ENCODE measurements at places on chromosomes 11 and 22.

DNA sequence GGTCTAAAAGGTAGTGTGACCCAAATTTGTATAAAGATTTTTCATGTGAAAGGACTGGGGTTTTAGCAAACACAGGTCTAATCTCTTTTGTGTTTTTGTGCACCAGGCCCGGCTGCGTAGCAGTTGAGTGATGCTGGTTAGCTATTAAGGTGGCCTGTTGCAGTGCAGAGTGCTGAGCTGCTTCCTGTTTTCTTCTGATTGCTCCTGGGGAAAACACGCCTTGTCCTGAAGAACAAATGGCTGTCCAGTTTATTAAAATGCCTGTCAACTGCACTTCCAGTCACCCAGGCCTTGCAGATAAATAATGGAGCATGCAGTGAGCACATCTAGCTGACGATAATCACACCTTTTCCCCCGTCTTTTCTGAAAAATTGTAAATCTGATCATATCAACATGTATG is 1.8 kb downstream of the SRSF8 start:
- DNase-seq = peak; percentile 66
- H3K27ac ChIP-seq = peak overlapping the region; percentile 96
- H3K4me1 ChIP-seq = peaks cover 36% of the 10 kb centered on the region
- H3K4me3 ChIP-seq = peak overlapping the region; percentile 99
- H3K27me3 ChIP-seq = no peaks in the 10 kb centered on the region

- H3K36me3 ChIP-seq = no peaks in the 10 kb centered on the region
- DNase-seq = no peak
- no peak overlapping the region for H3K4me3 ChIP-seq
- H3K27me3 ChIP-seq = peaks cover 72% of the 10 kb centered on the region
Measured at GRCh38 chr22:42338479-42338878, 68.0 kb upstream of the TCF20 start.

DNA sequence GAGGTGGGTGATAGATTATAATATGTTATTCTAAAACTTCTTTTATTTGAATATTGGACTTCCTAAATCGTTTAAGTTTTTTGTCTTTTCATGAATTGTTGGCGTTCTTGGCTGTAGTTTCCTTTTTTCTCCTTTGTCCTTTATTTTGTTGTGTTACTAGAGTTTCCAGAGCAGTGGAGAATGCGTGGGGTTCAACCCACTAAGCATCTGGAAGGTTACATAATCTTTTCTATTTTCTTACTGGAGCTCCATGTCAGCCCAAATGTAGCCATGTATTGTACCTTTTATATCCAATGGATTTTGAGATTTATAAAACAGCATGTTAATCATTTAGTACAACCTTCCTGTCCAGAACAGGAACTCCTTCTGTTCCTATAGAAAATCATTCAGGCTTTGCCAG is 63.2 kb downstream of the PPP6R3 start:
- H3K36me3 ChIP-seq = peaks cover 55% of the 10 kb centered on the region
- no peak overlapping the region for H3K27ac ChIP-seq
- H3K27me3 ChIP-seq = no peaks in the 10 kb centered on the region
- no peak overlapping the region for H3K4me3 ChIP-seq
- no peak for DNase-seq

- H3K4me1 ChIP-seq = peaks cover 41% of the 10 kb centered on the region
- H3K4me3 ChIP-seq = no peak overlapping the region
- no peak overlapping the region for H3K27ac ChIP-seq
- DNase-seq = no peak
- no peaks in the 10 kb centered on the region for H3K27me3 ChIP-seq
Measured at GRCh38 chr22:50625131-50625567, 2.8 kb downstream of the ARSA start.

- no peak for DNase-seq
- peaks cover 5% of the 10 kb centered on the region for H3K27me3 ChIP-seq
- no peak overlapping the region for H3K4me3 ChIP-seq
- H3K36me3 ChIP-seq = peaks cover 2% of the 10 kb centered on the region
- H3K4me1 ChIP-seq = no peaks in the 10 kb centered on the region
- no peak overlapping the region for H3K27ac ChIP-seq
Measured at GRCh38 chr11:81655351-81655750, 1078.3 kb downstream of the FAM181B start.

- DNase-seq = no peak
- peaks cover 13% of the 10 kb centered on the region for H3K27me3 ChIP-seq
- no peak overlapping the region for H3K4me3 ChIP-seq
- H3K4me1 ChIP-seq = peaks cover 7% of the 10 kb centered on the region
- no peaks in the 10 kb centered on the region for H3K36me3 ChIP-seq
Measured at GRCh38 chr11:121237686-121238658, 54.6 kb upstream of the SC5D start.

- no peak overlapping the region for H3K4me3 ChIP-seq
- H3K27ac ChIP-seq = no peak overlapping the region
- no peaks in the 10 kb centered on the region for H3K27me3 ChIP-seq
- DNase-seq = no peak
- H3K4me1 ChIP-seq = peaks cover 2% of the 10 kb centered on the region
Measured at GRCh38 chr11:2661173-2662023, 38.4 kb downstream of the KCNQ1OT1 start.

DNA sequence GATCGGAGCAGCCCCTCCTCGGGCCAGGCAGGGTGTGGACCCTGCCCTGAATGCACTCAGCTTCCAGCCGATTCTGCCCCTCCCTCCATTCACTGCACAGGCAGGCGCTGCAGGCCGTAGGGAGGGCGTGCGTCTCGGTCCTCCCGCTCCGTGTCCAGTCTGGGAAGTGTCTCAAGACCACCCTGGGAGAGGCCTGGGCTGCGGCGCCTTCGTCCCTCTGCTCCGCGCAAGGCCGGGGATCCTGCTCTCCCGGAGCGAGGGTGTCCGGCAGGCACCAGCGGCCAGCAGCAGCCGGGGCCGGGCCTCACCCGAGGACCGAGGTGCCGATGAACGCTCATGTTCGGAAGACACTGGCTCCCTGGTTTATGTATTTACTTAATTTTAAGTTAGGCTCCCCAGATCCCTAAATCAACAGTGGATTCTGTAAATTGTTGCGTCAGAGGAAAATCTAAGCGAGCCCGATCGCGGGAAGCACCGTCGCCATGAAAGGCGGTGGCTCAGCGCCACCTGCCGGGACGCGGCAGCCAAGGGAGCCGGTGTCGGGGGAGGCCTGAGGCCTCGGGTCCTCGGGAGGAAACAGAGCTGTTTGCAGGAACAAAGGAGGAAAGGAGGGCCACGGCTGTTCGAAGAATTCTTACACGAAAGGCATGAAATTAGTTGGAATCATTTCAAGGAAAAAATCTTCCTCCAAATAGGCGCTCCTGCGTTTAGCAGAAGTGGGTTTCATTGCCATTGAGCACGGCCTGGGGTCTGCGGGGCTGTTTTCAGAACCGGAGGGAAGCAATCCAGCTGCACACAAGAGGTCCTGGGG is 195.3 kb downstream of the BRD1 start:
- H3K4me3 ChIP-seq = no peak overlapping the region
- no peaks in the 10 kb centered on the region for H3K27me3 ChIP-seq
- no peak for DNase-seq
- H3K27ac ChIP-seq = no peak overlapping the region
- H3K4me1 ChIP-seq = no peaks in the 10 kb centered on the region
